Stimulated activated CD4-positive, alpha-beta T cell treated with anti-CD3 and anti-CD28 coated beads, Interleukin-1b, Interleukin-23, amount 100 ng/mL, for 48 hours (primary cell): ENCODE measurements at places on chromosomes 13 and 19.

GRCh38 chr13:114032126-114032799, 58.4 kb upstream of the C13orf46 start:
- DNase-seq = no peak

DNA sequence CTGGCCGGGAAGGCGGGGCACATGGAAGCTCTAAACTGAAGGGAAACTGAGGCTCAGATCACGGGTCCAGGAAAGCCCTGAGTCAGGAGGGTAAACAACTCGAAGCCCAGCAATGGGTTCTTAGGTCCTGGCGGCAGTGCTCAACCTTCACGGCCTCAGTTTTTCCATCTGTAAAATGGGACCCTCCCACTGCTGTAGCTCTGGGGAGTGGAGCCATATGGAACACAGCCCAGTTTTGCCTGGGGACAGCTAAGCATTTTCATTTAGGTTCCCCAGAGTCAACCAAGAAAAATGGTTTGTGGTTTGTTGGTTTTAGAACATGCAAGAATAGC, 30.4 kb downstream of the CEBPG start:
- DNase-seq = no peak

DNA sequence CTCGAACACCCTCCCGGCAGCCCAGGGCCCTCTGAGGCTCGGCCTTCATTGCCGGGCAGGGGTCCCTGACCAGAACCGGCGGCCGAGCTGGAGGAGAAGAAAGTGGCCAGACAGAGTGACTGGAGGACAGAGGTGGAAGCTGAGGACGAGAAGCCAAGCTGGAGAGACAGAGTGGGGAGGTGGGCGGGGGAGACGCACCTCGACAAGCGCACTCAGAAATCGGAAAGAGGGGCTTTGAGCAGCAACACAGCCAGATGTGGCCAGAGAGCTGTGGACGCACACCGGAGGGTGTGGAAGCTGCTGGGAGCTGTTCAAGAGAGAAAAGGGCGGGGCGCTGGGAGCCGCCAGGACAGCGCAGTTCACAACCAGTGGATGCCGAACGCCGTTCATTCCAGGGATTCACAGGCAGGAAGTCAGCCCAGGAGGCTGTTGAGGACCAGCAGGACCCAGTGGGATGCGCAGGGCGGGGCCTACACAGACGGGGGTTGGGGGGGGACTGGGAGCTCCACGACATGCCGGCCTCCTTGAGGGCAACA, 28.2 kb upstream of the C13orf46 start:
- DNase-seq = no peak

GRCh38 chr19:2820112-2820702, 539 bp downstream of the ZNF554 start:
- no peak for DNase-seq

- DNase-seq = no peak
Observed at GRCh38 chr13:51636349-51636890, 52.2 kb downstream of the WDFY2 start.
